ENCODE measurements at places on chromosomes 12 and 14.

GRCh38 chr12:124371366-124371765 is 76.5 kb downstream of the RFLNA start:
- no peak for DNase-seq

DNA sequence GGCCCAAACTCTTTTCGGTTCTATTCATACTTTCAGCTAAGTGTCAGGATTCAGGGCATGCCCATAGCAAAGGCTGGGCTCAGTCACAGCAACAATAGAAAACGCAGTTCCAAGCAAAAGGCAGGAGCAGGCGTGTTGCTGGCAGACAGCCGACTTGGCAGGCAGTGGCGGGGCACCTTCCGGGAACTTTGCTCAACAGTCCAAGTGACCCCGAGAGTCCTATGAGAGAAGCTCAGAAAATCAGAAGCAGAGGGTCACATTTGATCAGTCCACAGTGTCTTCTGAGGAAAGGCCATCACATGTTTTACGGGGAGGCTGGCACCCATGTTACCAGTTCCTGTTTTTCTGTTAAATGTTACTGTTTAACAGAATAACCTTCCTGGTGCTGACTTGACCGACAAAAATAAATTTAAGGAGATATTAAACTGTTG is 115.0 kb downstream of the DACT1 start:
- no peak for DNase-seq

- no peak for DNase-seq
These were observed 11.2 kb downstream of the LLPH start for GRCh38 chr12:66119229-66119869.

GRCh38 chr14:20696764-20697163 is 8.2 kb downstream of the ANG start:
- no peak for DNase-seq

DNA sequence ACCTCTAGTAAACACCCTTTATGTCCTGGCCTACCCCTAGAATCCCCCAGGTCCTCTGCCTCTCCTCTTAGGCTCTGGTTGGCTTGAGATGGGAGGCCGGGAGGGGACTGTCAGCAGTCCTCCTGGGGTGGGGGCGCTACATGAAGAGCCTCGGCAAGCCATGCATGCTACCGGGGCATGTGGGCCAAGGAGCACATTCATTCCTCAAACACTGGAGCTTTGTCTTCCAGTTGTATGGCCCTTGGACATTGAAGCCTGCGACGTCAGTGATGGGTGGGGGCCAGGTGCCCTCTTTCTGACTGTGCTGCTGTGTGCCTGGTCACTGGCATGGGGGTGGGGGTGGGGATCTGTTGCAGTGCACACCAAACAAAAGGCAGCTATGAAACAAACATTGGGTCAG is 15.8 kb upstream of the CELA1 start:
- DNase-seq: no peak

DNA sequence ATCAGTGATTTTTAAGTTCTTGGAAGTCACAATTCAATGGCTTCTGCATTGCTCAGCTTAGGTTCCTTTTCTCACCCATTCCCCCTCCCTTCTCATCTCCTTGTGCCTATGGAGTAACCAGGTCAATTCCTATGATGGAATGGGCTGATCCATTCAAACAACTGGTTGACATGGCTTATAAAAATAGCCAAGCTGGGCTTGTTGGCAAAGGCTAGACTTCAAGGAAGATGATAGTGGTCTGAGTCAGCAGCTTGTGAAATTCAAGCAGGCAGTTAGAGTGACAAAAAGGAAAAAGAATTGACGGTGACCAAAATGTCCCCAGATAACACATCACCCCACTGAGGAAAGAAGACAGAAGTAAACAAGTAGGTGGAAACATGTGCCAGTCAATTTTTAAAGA is 119.9 kb upstream of the PCED1B start:
- no peak for DNase-seq

DNA sequence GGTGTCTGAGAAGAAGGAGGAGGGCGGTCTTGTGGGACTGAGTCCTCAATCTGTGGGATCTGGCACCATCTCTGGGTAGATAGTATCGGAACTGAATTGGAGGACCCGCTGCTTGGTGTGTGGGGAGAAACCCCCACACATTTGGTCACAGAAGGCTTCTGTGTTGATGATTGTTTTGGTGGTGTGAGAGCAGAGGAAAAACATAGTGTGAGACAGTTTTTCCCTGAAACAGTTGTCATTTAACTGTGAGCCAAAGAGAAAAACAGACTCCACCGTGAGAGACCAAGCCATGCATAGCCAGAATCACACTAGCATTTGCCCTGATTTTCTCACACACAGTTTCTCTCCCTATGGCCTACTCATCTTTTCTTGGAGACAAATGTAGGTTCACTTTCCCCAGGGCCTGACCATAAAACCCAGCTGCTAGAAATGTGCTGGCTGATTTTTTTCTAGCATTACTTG is 91.4 kb upstream of the FLRT2 start:
- no peak for DNase-seq

DNA sequence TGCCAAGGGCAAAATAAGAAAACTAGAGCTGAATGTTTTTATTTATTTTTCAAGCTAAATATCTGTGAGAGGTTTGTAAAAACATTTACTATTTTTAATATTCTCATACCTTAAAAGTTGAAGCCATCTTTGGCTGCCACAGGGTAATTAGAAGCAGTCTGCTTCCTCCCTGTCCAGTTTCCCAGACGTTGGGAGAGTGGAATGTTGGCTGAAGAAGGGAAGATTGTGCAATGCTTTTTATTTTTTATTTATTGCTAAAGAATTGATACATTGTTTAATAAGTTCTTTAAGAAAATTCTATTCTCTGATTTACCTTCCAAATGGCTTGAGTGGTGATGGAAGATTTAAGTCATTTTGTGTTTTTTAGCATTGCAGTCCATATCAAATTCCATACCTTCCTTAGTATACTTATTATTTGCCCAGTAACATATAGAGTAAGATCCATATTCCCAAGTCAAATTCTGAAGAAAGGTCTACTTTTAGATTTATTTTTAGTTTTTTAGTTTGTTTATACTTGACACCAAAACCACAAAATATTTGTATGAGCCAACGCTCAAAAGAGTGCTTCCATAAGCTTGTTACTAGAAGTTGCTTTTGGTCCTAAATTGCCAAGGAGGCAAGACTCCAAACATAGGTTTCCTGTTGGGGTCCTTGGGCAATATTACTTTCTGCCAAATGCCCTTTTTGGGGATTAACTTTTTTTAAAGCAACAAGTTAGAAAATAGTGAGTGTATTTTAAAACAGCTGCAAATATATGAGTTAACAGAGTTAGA is 124.0 kb upstream of the CPM start:
- no peak for DNase-seq

All from activated CD8-positive, alpha-beta memory T cell treated with anti-CD3 and anti-CD28 coated beads for 4 hours (primary cell).